Renal pelvis (tissue), 12 donors: ENCODE measurements at places on chromosomes 13 and 19. TPM values are rescaled to one million over a fixed set of nuclear protein-coding genes. Genes with fewer than 3 reads are reported as not detected.

Gene CAMSAP3
- 25.0 TPM for polyA plus RNA-seq

Gene TGFBR3L
- 1.3 TPM for polyA plus RNA-seq

Gene NKPD1
- polyA plus RNA-seq, result 0.21 TPM

Gene ZC3H4
- polyA plus RNA-seq, result 39.1 TPM

Gene UBA52
- polyA plus RNA-seq, result 738 TPM

Gene SSC5D
- polyA plus RNA-seq, result 1.6 TPM

Gene ZNF546
- 5.3 TPM for polyA plus RNA-seq

- peak; percentile 91 for DNase-seq
These were observed 2.7 kb downstream of the PNMA8C start for GRCh38 chr19:46426035-46426505.

DNA sequence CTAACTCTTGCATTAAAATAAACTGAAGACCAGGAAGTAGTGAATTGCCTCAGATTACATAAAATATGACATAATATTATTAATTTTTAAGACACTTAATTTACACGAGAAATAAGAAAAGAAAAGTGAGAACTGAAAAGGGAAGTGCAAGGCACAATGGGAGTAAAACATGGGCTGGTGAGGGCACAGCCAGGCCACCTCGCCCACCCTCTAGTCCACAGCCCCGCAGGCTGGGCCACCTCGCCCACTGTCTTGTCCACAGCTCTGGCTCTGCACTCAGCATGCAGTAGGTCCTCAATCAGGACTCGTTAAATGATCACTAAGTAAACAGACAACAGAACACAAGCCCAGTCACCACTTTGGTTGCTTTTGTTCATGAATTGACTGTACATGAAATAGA is 67.8 kb upstream of the ARHGEF7 start:
- DNase-seq, result no peak

DNA sequence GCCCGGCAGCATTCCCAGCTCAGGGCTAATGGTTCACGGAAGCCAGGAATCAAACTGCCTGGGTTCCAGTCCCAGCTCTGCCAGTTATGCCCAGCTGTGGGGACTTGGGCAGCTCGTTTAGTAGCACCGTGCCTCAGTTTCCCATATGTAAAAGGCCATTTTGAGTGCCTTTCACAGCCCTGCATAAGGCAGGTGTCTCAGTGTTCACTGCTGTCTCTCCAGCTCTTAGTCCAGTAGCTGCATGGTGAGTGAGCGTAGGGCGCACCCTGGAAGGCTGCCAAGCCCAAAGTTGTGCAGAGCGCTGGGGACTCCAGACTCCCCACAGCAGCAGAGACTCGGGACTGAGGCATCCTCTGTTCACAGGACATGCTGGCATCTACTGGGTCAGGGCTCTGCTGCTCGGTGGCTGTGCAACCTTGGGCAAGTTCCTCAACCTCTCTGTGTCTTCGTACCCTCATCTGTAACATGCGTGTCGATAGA is 5.5 kb downstream of the RPL28 start:
- DNase-seq, result no peak

- DNase-seq, result peak; percentile 50
These were observed 1.5 kb downstream of the IFNL4 start for GRCh38 chr19:39246951-39247669.

- no peak for DNase-seq
These were observed 9.4 kb upstream of the PROZ start for GRCh38 chr13:113148940-113149503.

- no peak for DNase-seq
These were observed 336.6 kb upstream of the SLITRK6 start for GRCh38 chr13:86135856-86136255.

- DNase-seq, result no peak
These were observed 636.2 kb downstream of the DIAPH3 start for GRCh38 chr13:59527500-59527899.

- no peak for DNase-seq
These were observed 1109.1 kb upstream of the MIR17HG start for GRCh38 chr13:90238413-90238812.

DNA sequence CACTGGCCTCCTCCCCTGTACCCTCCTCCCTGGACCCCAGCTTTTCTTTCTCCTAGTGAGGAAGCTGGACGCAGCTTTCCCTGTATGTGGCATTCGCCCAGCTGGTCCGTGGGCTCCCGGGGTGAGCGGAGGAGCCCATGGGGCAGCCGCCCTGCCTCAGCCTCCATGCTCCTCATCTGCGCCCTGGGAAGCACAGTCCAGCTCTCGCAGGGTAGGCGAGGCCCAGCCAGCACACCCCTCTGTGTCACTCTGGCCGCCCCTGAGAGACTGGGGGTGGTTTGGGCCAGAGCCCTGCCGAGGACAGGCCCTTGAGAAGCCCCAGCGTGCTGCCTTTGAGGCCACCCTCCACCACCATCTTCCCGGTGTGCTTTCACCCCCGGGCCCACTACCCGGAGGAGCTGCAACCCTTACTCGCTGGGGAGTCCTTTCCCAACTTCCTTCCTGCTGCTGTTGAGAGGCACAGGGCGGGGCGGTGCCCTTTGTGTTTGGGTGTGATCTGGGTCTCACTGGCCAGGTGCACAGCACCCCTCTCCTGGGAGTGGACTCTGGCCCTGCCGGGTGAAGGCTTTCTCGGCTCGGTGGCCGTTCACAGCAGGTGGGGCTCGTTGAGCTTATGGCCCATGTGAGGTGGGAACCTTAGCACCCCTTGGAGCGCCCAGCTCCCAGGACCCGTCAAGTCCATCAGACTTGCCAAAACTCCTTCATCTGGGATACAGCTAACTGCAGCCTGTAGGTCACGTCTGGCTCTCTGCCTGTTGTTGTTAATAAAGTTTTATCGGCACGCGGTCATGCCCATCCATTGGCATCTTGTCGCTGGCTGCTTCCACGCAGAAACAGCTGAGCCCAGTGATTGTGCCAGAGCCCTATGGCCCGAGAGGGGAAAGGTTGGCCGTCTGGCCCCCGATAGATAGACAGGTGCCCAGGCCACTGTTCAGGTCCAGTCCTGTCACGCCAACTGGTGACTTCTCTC is 3.2 kb downstream of the NCLN start:
- no peak for DNase-seq

- no peak for DNase-seq
These were observed 902 bp upstream of the CCDC106 start for GRCh38 chr19:55646889-55647731.

GRCh38 chr19:28489126-28489660 is 723.8 kb downstream of the UQCRFS1 start:
- no peak for DNase-seq

- DNase-seq, result no peak
These were observed 2.7 kb downstream of the SYDE1 start for GRCh38 chr19:15109768-15110417.

DNA sequence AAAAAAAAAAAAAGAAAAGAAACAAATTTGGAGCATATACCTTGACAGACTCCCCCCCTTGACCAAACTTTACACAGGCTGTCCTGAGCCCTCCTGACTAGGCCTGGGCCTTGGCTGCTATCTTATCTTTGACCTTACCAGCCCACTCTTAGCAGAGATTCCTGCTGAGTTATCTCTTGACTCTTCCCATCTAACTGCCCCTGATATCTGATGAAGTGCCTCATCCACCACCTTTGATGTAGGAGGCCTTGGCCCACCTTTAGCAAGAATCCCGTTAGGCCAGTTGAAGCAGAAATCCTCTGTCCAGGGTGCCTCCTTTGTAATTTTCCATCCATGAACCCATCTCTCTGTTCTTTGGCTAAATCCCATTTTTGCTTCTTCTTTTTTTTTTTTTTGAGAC is 43.6 kb downstream of the NLRP12 start:
- no peak for DNase-seq

DNA sequence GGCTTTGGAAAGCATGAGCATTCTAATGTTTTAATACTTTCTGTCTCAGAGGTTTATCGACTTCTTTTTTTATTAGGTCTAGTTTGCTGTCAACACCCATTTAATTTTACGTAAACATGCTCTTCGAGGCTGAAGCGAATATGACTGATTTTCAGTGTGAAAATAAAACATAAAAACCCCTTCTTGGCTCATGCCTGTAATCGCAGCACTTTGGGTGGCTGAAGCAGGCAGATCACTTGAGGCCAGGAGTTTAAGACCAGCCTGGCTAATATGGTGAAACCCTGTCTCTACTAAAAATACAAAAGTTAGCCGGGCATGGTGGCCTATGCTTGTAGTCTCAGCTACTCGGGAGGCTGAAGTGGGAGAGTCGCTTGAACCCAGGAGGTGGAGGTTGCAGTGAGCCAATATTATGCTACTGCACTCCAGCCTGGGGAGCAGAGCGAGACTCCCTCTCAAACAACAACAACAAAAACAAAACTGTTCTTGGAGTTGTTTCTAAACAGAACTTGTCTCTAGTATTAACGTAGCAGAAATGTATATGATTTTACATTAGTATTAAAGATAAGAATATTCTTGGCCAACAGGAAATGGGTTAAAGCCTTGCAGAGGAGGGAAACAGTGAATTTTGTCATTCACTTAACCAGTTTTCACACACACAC is 7.1 kb upstream of the IGFL3 start:
- DNase-seq, result no peak

GRCh38 chr19:33384983-33385382 is 11.5 kb downstream of the CEBPG start:
- DNase-seq, result no peak

- no peak for DNase-seq
These were observed 769.0 kb upstream of the SLITRK1 start for GRCh38 chr13:84651288-84651687.

DNA sequence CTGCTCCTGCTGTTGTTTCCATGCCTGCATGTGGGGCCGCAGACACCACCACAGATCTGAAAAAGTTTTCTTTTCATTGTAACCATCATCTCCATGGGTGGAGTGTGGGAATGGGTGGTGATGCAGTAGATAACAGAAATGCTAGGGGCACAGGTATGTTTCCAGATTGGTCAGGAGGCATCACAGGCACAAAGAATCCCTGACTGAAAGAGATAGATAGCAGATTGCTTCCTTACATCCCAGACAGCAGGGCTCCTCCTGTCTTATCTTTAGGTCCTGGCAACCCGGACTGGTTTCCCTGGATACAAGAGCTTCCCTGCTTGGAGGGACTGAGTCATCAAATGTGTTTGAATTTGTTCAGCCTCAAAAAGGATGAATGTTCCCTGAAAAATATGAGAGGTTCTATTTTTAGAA is 1937.6 kb downstream of the PCDH9 start:
- DNase-seq, result no peak

- DNase-seq, result no peak
These were observed at the start of gene CEACAM19 for GRCh38 chr19:44671400-44671799. CEACAM19 (plus strand) TSS chr19:44671482; CDS start chr19:44671932, 450 bp downstream.

- DNase-seq, result no peak
These were observed 45.5 kb upstream of the FREM2 start for GRCh38 chr13:38641164-38641948.

- DNase-seq, result no peak
These were observed 260.4 kb upstream of the MIR17HG start for GRCh38 chr13:91086936-91087716.

DNA sequence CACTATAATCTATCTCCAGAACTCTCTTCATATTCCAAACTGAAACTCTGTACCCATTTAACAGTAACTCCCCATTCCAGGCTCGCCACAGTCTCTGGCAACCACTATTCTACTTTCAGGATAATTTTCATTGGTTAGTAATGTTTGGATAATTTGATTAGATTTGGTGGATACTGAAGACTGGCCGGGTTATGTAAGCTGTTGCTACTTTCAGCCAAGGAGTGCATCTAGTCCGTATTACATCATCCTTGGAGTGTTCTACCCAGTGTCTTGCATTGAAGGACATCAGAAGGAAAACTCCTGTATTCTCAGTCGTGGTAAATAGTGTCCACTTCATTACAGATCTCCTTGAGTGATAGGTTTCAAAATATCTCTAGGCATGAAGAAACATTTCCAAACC is 60.5 kb downstream of the PCCA start:
- DNase-seq, result no peak

DNA sequence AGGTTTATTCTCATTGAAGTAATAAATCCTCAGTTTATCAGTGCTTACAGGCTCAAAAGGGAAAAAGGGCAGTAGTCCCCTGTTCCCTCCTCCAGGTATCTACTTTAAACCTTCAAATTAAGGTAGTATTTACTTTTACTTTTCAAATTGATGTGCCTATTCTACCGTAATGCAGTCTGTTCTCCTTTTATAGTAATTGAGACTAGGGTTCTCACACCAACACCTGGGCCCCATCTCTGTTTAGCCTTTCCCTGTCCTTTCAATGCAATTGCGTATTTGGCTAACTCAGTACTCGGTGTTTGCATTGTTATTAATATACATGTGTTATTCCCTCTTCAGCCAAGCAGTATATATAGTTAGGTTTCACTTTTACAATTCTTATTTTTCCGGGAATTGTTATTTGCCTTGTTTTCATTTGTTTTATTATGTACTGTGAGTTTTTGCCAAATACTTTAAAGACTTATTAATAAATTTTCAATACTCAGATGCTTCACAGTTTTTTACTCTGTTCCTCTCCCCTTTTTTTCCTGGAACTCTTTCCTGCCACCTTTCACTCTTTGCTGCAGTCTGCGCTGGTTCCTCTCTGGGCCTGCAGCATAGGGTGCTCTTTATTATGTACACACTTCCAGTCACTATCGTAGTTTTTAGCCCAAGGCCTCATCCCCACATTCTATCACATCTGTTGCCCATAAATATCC is 30.3 kb downstream of the USPL1 start:
- no peak for DNase-seq
